ENCODE measurements at places on chromosomes 6 and 20. TPM values are rescaled to one million over a fixed set of nuclear protein-coding genes. Genes with fewer than 3 reads are reported as not detected.
A peak's percentile ranks its signal among the peaks of the same experiment; 100 is the strongest.

Gene TP53TG5
- total RNA-seq, result not detected

Gene ERGIC3
- 278 TPM for total RNA-seq

Gene HLA-B
- total RNA-seq, result 661 TPM

Gene LHFPL5
- not detected for total RNA-seq

Gene RBBP8NL
- total RNA-seq, result not detected

DNA sequence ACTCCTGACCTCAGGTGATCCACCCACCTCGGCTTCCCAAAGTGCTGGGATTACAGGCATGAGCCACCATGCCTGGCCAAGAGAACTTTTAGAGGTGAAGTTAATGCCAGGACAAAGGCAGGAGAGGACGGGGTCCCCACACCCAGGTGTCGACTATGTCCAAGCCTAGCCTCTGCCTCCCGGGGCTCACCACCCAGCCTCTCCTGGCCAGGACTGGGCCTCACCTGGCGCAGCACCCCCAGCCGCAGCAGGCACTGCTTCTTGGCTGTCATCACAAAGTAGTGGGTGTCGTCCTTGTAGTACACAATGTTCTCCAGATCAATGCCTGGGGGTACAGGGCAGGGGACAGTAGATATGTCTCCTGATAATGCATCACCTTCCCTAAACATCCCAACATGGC is 4.2 kb downstream of the MICAL1 start:
- no peak for DNase-seq

DNA sequence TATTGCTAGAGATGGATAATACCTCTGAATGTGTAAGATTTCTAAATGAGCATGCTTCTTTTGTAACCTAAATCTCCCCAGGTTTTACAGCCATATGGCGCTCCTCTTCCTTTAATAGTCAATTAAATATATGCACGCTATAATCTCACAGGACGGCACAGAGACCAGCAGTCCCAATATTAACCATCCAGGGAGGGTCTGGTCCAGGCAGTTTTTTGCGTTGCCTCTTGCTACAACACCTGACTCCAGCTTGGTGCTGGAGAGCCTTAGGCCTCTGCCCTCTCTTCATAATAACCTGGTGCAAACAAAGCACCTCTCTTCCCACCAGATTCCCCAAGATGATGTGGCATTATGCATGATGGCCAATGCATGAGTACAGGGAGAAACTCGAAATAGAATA is 183.4 kb downstream of the LY86 start:
- DNase-seq, result no peak

DNA sequence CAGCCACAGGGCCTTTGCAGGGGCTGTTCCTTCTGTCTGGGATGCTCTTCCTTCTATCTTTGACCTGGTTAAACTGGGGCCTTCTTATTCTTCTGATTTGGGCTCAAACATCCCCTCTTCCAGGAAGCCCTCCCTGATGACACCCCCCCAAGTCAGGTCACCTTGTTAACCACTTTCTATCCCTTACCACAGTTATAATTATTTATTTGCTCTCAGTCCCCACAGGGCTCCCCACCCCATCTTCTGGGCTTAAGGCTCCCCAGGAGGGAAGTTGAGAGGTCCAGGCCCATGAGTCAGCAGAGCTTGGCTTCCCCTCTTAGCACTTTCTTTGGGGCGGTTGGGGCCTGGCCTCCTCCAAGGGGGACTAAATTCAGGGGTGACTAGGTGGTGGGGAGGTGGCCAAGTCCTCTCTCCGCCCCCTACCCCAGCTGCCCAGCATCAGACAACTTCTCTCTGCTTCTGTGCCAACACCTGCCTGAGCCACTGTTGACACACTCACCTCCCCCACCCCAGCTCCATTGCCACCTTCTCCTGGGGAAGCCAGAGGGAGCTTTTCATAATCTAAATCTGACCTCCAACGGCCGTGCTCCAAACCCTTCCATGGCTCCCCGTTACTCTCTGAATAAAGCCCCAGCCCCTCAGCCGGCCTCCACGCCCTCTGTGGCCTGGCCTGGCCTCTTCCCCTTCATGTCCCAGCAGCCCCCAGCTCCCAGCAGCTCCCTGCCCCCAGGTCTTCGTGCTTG is 70.0 kb downstream of the CEBPB start:
- DNase-seq, result no peak

GRCh38 chr6:90819483-90819882 is 232.6 kb upstream of the MAP3K7 start:
- no peak for DNase-seq

GRCh38 chr6:40395066-40395697 is 192.0 kb downstream of the LRFN2 start:
- no peak for DNase-seq

DNA sequence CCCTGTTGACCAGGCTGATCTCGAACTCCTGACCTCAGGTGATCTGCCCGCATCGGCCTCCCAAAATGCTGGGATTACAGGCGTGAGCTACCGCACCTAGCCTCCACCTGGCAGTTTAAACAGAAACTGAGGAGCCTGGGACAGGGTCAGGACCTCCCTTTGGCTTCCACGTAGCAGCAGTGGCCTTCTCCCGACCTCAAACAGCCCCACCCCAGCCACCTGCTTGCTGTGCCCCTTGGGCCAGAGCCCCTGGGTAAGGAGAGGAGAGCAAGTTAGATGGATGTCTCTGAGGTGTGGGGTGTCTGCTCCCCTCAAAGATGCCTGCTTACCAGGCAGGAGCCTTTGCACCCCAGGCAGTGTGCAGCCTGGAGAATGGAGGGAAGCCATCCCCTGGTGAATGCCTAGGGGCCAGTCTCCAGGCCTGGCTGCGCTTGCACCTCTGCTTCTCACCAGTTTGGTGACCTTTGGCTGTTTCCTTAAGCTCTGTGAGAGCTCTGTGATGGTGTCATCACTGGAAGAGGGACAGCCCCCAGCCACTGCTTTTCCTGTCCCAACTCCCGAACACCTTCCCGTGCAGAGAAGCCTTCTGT is 42.1 kb upstream of the MDFI start:
- DNase-seq, result no peak

DNA sequence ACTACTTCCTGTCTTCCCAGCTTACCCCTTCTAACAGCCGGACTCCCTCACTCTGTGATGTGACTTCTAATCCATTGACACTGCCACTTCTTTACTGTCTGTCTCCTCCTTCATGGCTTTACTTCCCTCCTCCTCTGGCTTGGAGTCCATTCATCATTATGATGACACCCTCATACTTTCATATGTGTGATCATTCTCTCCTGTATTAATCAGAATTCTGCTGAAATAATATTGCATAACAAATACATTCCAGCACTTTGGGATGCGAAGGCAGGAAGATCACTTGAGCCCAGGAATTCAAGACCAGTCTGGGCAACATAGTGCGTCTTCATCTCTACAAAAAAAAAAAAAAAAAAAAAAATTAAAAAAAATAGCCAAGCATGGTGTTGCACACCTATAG is 147.9 kb upstream of the BTBD3 start:
- no peak for DNase-seq

GRCh38 chr6:142700671-142701312 is 244.2 kb downstream of the HIVEP2 start:
- DNase-seq, result peak; percentile 80

GRCh38 chr6:126824815-126825214 is 293.7 kb upstream of the RSPO3 start:
- no peak for DNase-seq

- peak; percentile 73 for DNase-seq
Measured at GRCh38 chr20:3133155-3133554, 26.5 kb downstream of the FASTKD5 start.

- peak; percentile 25 for DNase-seq
Measured at GRCh38 chr6:5125152-5126006, 40.2 kb downstream of the PPP1R3G start.

DNA sequence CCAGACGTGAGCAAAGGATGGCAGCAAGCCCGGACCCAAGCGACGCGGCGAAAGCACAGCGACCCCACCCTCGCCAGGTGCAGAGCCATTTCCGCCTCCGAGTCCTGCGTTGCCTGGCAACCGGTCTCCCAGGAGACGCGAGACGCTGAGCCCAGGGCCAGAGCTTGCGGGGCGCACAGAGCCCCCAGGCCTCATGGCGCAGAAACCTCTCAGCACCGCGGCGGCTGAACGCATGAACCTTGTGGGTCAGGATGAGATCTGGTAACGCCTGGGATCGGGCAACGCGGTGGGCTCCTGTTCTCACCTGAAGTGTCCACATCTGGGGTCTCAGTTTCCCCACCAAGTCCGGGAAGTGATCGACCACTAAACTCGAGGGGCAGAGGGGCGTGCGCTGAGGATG is 77.7 kb downstream of the ANKRD60 start:
- no peak for DNase-seq

- DNase-seq, result no peak
Measured at GRCh38 chr6:127279815-127280214, 13.2 kb downstream of the RNF146 start.

- no peak for DNase-seq
Measured at GRCh38 chr6:167944130-167944529, 53.3 kb upstream of the KIF25 start.

Data from fibroblast of villous mesenchyme (primary cell).